ENCODE measurements at places on chromosomes 1 and 21.

DNA sequence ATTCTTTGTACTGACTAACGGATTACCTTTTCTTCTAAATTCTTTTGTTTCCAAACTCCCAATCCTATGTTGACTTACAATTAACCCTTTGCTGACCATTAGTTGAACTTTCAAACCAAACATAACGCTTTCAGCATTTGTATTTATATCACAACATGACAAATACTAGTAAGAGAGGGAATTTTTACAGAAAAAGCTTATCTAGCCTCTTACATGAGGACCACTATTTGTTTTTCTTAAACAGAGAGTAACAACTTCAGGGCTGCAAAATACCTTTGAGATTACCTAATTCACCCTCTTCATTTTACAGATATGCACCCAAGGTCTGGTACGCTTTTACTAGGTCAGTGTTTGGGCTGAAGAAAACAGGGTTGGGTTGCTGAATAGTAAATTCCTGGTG is 45.0 kb upstream of the CXADR start:
- no peak for DNase-seq

DNA sequence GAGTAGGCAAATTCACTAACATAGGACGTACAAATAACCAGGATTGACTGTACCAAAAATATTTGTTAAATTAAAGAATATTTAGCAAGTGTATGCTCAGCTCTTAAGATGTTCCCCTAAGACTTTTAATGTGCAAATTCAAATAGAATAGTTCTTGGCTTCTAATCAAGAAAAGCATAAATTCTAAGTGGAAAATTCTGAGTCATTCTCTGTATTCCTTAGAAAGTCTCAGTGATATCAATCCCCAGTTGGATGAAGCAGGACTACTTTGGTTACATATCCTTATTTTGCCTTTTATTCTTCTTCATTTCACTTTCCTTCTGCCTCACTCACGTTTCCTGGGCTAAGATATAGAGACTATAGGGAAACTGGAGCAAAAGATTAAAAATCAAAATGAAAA is 130.2 kb downstream of the IFI44 start:
- no peak for DNase-seq

GRCh38 chr1:99788896-99789295 is 22.5 kb upstream of the FRRS1 start:
- DNase-seq: no peak

DNA sequence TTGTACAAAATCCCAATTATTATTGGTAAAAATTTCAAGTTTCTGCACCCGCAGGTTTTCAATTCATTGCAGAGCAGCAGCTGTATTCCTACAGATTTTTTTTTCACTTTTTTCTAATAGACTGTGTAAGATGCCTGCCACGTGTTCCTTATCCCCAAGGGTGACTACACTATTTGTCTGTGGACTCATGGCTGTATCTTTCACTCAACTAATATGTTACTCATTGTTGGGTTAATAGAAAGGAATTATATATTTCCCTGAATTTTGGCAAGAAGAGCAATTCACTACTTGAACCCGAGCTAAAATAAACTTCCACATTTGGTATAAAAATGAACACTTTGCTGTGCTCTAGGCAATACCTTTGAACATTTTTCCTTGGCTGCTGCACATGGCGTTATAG is 158.7 kb downstream of the NCAM2 start:
- no peak for DNase-seq

DNA sequence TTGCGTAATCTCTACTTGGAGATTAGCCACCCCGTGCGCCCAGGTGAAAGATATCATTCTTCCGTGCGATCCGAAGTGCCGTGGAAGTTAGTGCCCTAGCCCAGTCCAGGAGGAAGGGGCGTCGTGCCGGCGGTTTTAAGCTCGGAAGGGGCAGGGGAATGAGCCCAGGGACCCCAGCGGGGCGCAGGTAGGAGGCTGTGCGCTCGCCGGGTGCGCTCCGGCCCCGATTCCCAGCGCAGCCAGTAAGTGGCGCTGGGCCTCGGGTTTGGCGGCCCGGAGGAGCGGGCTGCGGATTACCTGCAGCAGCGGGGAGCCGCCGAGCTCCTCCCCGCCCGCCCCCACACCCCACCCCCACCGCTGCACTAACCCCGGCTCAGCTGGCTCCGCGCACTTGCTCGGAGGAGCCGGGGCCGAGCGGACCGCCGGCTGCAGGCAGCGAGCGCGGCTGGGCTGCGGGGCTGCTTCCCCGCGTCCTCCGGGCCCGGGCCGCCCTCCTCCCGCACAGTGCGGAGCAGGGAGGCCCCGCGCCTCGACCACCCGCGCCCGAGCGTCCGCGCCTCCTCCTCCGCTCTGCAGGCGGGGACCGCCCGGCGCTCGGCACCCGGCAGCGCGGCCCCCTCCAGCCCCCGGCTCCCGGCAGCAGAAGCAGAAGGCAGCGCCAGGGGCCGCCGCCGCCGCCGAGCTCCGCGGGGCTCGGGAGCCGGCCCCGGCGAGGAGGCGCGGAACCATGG is at the start of gene RYR2:
TSS of gene RYR2 (plus strand) at position 390 of the 731 bp plus-strand sequence. CDS start at position 728, 338 bp downstream.
- DNase-seq: no peak

DNA sequence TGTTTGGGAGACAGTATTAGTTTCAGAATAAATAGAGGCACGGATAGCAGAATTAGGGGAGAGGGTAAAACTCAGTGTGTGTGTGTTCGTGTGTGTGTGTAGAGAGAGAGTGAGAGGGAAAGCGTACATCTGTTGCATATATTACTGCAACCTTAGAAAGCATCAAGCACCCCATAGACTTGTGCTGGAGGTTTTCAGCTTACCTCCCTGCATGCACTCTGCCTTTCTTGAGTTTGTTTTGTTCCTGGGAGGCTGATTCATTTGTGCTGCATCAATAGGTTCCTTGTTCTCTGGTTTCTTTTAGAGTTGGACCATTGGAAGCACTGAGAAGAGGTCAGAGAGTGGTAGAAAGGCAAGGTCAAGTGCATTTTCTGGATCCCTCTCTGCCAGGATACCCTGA is 104.4 kb upstream of the KCNK1 start:
- DNase-seq: no peak

GRCh38 chr1:9374748-9375341 is 82.2 kb downstream of the SPSB1 start:
- DNase-seq: no peak

GRCh38 chr21:40208948-40209345 is 341.7 kb downstream of the PCP4 start:
- DNase-seq: no peak

DNA sequence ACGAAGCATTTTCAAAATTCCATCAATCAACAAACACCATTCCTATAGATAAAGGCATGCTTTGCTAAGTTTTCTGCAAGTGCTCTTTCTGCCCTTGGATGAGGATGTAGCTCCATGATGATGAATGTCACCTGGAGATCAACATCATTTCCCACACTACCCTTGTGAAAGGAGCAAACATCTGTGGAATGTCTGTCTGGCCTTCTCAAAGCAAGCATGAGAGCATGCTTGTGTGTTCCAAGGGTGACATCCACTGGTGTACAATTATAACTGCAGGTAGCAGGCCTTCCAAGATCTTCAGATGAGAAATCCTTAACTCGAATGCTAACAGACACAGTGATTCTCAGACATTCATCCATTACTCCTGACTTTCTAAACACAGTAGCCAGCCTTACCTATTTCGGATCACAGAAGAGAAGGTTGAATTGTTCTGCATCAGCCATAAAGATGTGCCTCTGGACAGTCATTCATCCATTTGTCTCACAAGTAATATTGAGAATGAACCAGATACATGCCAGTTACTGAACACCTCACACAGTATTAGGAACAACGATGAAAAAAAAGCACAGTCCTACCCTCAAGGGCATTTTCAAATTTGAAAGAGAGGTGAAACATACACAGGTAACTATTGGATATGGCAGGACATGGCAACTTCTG is 162.4 kb downstream of the TPR start:
- DNase-seq: peak; percentile 38

DNA sequence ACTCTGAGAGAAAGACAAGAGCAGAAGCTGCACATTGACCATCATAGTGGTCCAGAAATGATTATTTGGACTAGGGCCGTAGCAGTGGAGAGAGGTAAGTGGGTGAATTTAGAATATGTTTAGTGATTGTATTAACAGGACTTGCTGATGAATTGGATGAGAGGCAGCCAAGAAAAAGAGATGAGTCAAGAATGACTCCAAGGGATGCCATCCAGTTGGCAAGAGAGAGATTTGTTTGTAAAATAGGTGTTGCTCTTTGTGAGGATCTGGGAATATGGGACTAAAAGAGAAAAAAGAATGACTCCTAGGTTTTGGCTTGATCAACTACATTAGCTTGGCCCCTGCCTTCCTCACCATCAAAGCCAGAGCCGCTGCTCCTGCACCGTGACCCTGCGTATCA is 54.2 kb upstream of the ARTN start:
- no peak for DNase-seq

- no peak for DNase-seq
Measured at GRCh38 chr1:16226490-16227179, 10.3 kb downstream of the CPLANE2 start.

DNA sequence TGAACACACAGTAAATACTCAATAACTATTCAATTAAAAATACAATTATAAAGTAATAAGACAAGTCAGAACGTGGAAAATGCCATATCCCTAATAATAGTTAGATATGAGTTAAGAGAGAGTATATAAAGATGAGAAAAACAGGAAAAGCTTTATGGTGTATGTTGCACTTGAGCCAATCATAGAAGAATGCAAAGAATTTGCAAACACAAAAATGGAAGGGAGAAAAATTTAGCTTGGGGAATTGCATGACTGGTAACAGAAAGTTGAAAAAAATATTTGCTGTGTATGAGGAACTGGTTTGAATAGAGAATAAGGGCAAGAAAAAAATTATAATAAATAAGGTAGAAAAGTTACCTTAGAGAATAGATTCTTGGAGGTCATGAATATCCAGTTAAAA is 739.6 kb upstream of the CXADR start:
- DNase-seq: no peak

DNA sequence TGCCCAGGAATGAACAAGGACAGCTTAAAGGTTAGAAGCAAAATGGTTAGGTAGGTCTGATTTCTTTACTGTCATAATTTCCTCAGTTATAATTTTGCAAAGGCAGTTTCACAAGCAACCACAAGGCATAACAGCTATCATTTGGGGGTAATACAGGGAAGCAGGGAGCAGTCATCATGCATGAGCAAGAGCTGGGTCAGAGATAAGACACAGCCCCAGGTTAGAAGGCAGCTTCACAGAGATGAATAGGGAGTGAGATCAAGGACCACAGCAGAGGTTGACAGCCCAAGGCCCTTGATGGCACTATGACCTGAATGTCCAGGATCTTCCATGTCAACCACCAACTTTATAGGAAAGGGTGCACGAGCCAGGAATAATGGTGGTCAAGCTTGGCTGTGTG is 9.0 kb upstream of the CSRP1 start:
- no peak for DNase-seq

GRCh38 chr1:248857201-248857600 is 1.7 kb downstream of the ZNF692 start:
- DNase-seq: no peak

- DNase-seq: no peak
Measured at GRCh38 chr1:14724678-14725077, 126.2 kb downstream of the KAZN start.

DNA sequence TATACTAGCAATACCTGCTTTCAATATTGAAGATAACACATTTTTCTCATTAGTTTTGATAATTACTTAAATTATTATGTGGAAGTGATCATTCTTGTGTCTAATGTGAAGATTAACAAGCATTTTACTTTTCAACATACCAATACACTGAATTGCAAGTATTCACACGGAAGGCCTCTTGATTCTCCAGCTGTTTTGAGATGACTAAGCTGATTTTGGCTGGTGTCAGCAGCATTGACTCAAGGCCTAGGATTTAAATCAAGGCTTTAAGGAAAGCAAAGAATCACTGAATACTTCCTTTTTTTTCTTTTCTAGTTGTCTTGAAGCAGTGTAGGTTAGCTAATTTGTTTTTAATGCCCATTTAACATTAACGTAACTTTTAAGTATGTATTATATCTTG is 373.7 kb downstream of the SRGAP2C start:
- no peak for DNase-seq

GRCh38 chr1:157482174-157482573 is 70.1 kb downstream of the FCRL5 start:
- no peak for DNase-seq

DNA sequence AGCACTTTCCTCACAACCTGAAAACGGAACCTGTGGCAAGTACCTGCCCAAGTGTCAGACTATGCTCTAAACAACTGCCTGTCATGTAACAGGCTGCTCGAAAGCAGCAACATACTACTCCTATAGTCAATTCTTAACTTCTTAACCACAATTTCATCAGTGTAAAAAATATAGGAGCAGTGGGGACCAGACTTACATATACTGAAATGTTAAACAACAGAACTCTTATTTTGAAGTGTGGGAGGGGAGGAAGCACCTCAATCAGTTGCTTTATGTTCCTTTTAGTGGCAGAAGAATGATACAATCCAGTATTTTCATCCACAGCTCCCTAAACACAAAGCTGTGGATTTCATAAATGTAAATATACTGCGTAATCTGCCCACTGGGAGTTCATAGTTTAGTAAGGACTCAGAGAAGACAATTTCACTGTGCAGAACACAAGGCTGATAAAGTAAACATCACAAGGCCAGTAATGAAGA is 44.2 kb downstream of the WLS start:
- DNase-seq: no peak

DNA sequence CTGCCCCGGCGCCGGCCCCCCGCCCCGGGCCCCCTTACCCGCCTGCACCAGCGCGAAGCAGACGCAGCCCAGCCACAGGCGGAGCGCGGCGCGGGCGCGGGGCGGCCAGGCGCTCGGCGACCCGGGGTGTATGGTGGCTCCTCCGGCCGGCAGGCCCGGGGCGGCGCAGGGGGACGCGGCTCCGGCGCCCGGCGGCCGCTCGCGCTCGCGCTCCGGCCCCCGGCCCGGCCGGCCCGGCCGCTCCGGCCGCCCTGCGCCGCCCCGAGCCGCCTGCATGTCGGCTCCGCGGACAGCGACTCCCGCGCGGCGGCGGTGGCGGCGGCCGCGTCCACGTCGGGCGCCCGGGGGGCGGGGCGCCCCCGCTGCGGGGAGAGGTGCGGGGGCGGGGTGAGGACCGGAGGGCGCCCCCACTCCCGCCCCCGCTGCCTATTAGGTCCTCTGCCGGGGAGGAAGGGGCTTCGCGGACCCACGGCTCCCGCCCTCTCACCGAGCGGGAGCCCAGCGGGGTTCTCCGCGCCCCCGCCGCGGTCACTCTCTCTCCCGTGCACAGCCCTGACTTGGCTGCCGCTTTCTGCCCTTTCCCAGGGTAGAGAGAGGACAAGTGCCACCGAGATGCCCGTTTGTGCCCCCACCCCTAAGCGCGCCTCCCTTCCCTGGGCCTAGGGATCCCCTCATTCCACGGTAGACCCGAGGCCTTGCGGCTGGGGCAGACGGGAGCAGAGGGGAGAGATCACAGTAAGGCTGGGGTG is at the start of gene FNDC5:
TSS of gene FNDC5 (minus strand) at position 298 of the 749 bp plus-strand sequence.
- DNase-seq: peak; percentile 36

GRCh38 chr1:170729225-170730002 is 65.5 kb downstream of the PRRX1 start:
- no peak for DNase-seq

GRCh38 chr21:33309778-33310177 is 15.0 kb upstream of the IFNAR1 start:
- DNase-seq: no peak

GRCh38 chr1:160826546-160826945 is 30.6 kb downstream of the LY9 start:
- no peak for DNase-seq

- DNase-seq: no peak
Measured at GRCh38 chr21:42426876-42427480, 23.3 kb downstream of the UBASH3A start.

- DNase-seq: no peak
Measured at GRCh38 chr1:184890539-184890973, 83.8 kb downstream of the NIBAN1 start.

- DNase-seq: no peak
Measured at GRCh38 chr1:84888753-84889152, 4.3 kb downstream of the LPAR3 start.

GRCh38 chr1:29352719-29353420 is 116.5 kb downstream of the PTPRU start:
- no peak for DNase-seq
